HS-5 (cell line): ENCODE measurements at places on chromosomes 5 and 9.

DNA sequence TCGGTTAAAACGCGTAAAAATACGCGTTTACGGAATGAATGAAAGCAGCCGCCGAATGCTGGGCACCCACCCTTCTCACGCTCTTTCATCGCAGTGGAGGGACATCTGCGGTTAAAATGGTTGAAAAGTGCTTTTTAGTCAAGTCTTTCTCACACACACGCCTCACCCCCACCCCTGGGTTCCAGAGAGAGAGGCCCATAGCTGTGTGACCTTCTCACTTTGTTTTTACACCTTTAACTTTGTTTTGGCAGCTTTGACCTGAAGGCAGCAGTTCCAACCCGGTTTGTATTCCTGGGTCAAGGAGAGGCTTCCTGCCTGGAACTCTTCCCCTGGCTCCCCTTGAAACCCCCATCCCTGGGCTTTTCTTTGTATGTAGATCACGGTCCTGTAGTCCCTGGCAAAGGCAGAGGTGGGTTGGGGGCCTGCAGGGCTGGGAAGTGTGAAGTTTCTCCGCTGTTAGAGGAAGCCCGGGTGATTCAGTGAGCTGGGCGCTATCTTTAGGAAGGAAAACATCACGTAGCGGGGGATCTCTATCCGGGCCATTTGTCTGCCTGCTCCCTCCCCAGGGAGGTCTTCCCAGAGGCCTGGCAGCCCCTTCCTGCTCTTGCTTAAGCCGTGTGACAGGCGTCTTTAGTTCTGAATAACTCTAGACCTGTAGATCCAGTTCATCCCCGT, 29.6 kb downstream of the SPRY4 start:
- DNase-seq = no peak

DNA sequence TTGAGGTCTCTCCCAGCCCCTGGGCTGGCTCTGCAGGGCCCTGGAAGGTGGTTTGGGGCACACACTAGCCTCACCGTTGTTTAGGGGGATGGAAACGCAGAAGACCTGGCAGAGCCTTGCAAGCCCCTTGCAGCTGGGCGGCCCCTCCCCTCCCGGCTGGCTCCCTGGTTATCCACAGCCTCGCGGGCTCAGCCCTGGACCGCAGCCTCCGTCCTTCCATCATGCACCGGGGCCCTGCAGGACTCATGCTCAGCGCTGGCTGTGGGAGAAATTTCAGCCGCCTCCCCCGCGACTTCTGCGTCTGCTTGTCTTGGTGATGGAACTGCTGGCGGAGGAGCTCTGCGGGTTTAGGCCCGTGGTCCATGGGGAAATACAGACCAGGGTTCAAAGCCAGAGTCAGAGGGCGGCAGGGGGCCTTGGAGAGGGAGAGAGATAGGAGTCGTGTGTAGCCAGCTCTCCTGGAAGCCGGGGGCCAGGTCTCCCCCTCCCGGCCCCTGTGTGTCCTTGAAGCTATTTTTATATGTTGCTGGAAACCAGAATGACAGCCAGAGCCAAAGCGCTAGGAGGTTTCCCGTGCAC, 75.8 kb upstream of the IER5L start:
- DNase-seq = no peak

DNA sequence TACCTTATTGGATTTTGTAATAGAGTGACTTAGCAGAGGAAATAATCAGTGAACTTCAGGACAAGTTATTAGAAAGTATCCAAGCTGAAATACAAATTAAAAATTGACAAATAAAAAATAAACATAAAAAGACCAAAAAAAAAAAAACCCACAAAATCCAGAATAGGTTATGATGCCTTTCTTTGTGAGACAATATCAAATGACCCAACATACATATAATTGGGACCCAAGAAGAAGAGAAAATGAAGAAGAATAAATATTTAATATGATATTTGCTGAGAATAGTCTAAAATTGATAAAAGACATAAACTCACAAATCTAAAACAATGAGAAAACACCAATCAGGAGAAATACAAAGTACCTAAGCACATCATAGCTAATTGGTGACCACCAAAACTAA, 81.8 kb downstream of the ICE1 start:
- no peak for DNase-seq

GRCh38 chr5:173320259-173320658, 8.0 kb downstream of the STC2 start:
- DNase-seq = no peak

DNA sequence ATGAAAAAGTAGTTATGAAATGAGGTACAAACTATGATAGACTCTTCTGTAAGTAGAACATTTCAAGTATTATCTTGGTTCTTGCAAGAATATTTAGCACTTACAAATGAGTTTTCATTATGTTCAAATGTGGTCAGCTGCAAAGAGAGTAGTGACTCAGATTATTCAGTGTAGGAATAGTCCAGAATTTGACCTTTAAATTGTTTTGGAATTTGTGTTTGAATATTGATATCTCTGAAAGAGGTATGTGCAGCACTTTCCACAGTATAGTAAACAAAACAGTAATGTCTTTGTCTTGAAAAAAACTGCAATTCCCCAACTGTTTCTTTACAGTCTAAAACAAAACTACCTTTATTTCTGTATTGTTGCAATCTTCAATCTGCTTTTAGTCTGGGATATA, 56.1 kb downstream of the WDR70 start:
- DNase-seq = no peak

GRCh38 chr9:20754556-20754955, 70.5 kb downstream of the FOCAD start:
- DNase-seq = no peak

DNA sequence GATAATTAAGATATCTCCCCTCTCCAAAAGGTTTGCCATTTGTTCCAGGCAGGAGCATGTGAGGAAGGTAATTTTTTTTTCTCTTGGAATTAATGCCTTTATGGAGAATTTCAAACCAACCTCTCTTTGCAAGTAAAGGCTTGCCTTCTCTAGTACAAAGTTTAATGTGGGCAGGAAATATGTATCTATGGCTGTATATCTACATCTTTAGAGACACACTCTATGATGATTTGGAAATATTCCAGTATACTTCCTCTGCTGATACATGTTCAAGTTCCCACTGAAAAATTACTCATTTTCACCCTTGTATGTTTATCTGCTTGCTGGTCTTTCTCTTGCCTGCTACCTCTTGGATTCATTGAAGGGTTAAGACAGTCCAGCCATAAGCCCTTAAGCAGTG, 83.5 kb upstream of the SEMA6A start:
- no peak for DNase-seq

DNA sequence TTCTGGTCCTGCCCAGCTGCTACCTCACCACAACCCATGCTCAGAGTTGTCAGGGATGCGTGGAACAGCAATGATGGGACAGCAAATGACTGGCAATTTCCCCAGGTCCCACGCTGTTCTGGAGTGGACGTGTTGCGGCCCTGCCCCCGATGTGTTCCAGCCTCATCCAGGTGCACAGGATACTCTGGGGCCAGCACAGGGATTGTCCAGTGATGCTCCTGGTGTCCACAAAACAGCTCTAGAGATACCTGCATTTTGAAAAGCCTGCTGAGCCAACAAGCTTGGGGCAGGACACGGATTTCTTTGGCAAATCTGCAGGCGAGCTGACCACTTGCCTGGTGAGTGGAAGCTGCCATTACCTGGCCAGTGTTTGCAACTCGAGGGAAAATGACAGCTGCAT, 88.7 kb downstream of the ANKRD33B start:
- no peak for DNase-seq

- no peak for DNase-seq
These were observed 109.1 kb downstream of the CDH10 start for GRCh38 chr5:24535646-24536045.

GRCh38 chr5:96312383-96312782, 120.7 kb downstream of the PCSK1 start:
- DNase-seq = no peak
